Activated CD4-positive, CD25-positive, alpha-beta regulatory T cell treated with anti-CD3 and anti-CD28 coated beads, Interleukin-2, amount 50 U/mL, for 24 hours (primary cell): ENCODE measurements at places on chromosomes 2 and 18.

- ATAC-seq = no peak
Measured at GRCh38 chr2:234673501-234673900, 176.6 kb upstream of the ARL4C start.

DNA sequence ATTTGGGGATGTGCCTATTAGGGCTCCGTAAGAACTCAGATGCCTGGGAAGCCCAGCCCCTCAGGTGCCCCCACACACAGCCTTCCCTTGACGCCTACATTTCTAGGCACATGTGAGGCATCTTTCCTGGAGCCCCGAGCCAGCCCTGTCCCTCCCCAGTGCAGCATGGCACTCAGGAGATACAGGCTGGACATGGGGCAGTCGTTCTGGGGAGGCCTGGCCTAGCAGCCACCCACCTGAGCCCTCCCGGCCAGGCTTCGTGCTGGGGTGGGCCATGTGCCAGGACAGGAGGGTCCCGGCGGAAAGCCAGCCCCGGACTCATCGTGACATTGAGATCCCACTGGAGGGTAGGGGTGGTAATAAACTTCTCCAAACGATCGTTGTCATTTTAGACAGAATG is 15.2 kb downstream of the BOK start:
- no peak for ATAC-seq

DNA sequence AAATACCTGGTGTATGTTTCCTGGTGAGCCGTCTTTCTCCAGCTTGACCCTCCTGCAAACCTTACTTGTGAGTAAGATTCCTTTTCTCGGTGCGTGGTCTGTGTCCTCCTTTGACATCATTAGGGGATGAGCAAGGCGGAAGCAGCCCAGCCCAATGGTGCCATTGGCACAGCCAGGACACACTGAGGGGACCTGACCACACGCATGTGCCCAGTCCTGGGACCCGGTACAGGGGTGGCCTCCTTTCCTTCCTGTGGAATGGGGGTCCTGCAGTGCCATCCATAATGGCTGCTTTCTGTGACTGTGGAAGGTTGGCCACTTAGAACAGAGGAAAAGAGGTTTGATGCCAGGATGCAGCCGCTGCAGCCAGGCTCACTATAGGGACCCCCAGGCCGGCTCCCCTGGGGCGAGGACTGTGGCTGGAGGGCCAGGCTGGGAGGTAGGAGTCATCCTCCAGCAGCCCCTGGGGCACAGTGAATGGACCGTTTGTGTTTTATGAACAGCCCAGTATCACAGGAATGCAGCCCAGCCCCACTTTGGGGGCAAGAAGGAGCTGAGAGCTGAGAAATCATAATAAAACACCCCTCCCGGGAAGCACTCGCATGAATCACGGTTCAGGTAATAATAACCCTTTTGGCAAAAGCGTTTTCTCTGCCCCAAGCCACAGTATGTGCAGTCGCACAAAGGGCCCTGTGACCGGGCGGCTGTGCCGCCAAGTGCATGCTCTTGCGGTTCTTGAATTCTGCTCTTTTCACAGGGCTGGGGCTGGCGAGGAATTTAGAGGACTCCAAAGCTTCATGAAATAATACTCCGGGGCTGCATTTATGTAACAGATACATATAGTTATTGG is 73.2 kb downstream of the ASB1 start:
- no peak for ATAC-seq

DNA sequence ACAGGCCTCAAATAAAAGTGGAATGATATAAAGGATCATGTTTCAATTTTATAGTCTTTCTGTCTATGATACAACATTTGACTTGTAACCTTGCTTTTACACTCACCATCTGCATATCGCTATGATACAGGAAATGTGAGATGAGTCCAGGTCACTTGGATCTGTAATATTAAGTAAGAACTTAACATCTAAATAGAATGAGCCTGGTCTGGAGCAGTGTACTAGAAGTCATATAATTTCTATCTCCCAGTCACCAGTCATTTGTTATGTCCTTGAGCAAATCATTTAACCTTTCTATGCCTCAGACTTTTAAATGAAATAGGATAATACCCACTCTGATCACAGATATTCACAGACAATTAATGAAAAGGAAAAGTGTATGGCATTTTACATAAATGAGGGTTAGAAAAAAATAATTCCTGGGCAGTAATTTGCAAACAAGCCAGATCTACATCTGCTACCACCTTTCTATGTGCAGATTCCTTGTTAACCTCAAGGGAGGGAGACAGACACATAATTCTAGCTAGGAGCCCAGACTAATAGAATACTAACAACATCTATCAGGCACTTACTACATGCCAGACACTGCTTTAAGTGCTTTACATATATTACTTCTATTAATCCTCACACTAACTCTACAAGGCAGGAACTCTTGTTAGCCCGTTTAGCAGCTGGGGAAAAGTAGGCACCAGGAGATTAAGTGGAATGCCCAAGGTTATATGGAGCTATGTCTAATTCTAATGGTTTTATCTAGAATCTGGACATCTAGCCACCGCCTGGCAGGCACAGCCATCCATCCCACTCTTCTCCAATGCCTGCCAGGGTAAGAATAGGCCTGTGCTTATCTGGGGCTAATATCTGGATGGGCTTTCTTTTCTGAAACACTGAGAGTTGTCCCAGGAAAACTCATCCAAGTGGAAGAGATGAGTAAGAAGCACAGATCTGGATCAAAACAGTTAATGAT is 313.6 kb upstream of the CDH20 start:
- ATAC-seq = no peak

DNA sequence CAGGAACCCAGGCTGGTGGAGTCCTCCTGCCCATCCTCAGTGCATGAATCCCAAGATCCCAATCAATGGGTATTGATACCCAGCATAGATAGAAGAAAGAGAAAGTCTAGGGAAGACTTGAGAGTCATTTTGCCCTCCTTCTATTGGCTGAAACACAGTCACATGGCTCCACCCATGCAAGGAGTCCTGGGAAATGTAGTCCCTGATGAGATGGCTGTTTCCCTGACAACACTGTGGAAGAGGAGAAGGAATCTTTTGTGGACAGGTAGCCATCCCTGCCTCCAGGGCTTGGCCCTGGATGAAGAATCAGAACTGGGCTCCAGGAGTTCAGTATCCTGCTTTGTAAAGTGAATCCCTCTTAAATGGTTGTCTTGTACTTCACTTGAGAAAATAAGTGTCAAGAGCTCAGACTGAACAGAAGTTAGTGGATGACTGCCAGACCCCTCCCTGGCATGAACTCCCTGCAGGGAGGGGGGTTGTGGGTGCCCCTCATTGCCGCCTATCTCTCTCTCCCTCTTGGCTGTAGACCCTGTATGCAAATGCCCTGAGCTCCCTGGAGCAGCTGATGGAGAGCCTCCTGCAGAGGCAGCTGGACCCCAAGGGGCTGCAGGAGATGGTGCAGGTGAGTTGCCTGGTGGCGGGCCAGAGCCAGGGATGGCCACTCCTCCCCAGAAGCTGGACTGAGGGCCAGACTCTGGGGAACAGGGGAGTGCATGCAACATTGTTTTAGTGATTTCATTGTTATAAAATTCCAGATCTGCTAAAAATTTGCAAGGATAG is 36.1 kb downstream of the MROH2A start:
- no peak for ATAC-seq

- ATAC-seq = no peak
Measured at GRCh38 chr2:128809259-128809636, 490.6 kb upstream of the HS6ST1 start.

- no peak for ATAC-seq
Measured at GRCh38 chr18:41765460-41765859, 189.6 kb upstream of the PIK3C3 start.

- no peak for ATAC-seq
Measured at GRCh38 chr2:197071213-197071612, 144.7 kb upstream of the PGAP1 start.

GRCh38 chr2:53884883-53885282 is 25.1 kb upstream of the GPR75 start:
- ATAC-seq = peak; percentile 48
